ENCODE measurements at places on chromosomes 2 and 18.

- no peak for DNase-seq
Measured at GRCh38 chr18:31429623-31430022, 17.9 kb upstream of the DSG3 start.

DNA sequence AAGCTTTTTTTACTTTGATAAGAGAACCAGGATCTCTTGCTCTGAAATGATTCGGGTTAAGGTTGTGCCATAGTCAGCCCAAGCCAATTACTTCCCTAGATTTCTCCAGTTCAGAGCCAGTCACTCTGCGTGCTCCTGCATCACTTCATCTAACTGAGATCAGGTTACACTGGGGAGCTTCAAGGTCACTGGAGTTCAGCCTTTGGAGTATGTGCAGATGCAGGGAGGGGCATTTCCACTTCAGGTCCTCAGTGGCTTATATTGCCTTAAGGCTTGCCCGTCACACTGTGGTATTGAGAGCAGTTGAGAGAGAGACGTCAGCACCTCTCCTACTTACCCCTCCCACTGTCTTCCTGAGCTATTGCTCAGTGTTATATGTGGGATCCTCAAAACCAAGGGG, 317.8 kb downstream of the EPHA4 start:
- DNase-seq = no peak

DNA sequence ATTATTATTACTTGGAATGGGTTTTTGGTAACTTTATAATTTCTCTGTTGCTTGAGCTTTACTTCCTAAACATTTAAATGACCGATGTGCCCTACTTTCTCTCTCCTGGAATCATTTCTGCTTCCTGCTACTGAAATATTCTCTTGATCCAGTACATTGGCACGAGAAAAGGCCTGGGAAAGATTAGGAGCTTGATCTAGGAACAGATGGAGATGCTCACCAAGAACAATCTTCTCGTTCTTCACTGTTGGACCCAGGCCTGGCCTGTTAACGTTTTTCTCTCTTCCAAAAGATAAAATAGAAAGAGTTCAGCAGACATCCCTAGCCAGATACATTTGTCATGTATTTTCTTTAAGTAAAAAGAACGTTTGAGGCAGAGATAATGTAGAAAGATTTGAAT, 1356.8 kb upstream of the CRIM1 start:
- DNase-seq = no peak

- no peak for DNase-seq
Measured at GRCh38 chr2:60515721-60516226, 37.7 kb downstream of the BCL11A start.

- no peak for DNase-seq
Measured at GRCh38 chr18:62446511-62446910, 76.3 kb upstream of the ZCCHC2 start.

DNA sequence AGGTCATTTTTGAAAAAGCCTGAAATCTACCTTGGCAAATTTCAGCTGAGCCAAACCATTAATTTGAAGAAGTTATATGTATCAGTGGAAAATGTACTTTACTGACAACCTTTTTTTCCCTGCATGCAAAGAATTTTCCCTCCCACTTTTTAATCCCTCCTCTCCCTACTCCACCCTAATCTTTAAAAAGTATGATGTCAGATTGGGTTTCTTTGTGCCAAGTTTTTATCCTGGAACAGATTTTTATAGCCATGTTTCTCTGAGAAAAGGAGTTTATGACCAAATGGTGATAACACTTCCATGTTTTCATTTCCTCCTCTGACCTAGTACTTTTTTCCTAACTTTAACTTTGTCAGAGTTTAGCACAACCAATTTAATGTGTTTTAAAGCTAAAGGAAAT, 250.3 kb upstream of the FOSL2 start:
- DNase-seq = no peak

GRCh38 chr2:189880429-189880828, 96.2 kb downstream of the PMS1 start:
- no peak for DNase-seq

- peak; percentile 51 for DNase-seq
Measured at GRCh38 chr2:126655500-126656430, at the start of gene GYPC. Gene GYPC (plus strand): TSS chr2:126656158. CDS start chr2:126656264, 106 bp downstream.

- no peak for DNase-seq
Measured at GRCh38 chr2:106638043-106638442, 150.9 kb downstream of the CD8B2 start.

DNA sequence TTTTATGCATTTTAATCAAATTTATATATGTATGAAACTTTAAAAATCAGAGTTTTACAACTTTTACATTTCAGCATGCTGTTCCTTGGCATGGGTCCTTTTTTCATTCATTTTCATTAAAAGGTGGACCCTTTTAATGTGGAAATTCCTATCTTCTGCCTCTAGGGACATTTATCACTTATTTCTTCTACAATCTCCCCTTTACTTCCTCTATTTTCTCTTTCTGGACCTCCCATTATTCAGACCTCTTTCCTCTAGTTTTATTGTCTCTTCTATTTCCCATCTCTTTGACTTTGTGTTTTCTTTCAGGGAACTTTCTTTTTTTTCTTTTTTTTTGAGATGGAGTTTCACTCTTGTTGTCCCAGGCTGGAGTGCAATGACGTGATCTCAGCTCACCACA, 5.7 kb downstream of the PROC start:
- DNase-seq = no peak

GRCh38 chr2:159971365-159972152, 90.9 kb downstream of the PLA2R1 start:
- no peak for DNase-seq

GRCh38 chr2:86790134-86790675, 508 bp downstream of the CD8A start:
- no peak for DNase-seq

- no peak for DNase-seq
Measured at GRCh38 chr2:134227666-134228065, 26.2 kb upstream of the MGAT5 start.

GRCh38 chr2:178394859-178395258, 56.1 kb downstream of the PRKRA start:
- no peak for DNase-seq

DNA sequence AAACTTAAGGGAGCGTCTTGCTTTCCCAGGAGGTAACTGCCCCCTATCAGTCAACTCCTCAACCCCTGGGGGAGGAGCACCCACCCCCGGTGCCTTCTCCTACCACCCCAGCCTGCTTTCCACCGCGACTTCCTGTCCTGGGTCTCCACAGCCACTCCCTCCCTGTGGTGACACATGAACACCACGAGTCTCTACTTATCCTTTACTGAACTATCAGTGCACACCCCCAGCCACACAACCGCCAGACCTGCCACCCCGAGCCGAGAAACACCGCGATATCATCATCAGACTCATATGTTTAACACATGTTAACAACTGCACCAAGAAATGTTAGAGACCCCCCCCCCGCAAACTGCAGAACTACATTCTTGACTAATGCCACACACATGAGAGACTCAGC, 43.3 kb downstream of the LONRF2 start:
- DNase-seq = no peak

DNA sequence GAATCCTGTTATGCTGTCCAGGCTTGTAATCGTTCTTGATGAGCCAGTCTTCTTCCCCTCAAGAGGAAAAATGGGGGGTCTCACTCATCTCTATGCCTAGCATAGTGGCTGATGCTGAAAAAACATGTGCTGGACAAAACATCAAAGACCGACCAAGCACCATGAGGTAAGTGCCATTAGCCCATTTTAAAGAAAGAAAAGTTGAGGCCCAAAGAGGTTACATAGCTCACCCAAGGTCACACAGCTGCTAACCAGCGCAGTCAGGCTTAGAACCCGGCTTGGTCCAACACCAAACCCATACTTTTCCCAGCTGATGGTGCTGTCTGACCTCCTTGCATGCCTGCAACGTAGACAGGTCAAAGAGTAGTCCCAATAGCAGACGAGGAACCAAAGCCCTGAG, 156.4 kb downstream of the INHBB start:
- no peak for DNase-seq

- no peak for DNase-seq
Measured at GRCh38 chr2:60960706-60961105, 56.8 kb upstream of the PEX13 start.

GRCh38 chr2:239066597-239066996, 218.7 kb downstream of the TWIST2 start:
- DNase-seq = no peak

GRCh38 chr2:96625571-96626552, 12.2 kb downstream of the KANSL3 start:
- DNase-seq = no peak

DNA sequence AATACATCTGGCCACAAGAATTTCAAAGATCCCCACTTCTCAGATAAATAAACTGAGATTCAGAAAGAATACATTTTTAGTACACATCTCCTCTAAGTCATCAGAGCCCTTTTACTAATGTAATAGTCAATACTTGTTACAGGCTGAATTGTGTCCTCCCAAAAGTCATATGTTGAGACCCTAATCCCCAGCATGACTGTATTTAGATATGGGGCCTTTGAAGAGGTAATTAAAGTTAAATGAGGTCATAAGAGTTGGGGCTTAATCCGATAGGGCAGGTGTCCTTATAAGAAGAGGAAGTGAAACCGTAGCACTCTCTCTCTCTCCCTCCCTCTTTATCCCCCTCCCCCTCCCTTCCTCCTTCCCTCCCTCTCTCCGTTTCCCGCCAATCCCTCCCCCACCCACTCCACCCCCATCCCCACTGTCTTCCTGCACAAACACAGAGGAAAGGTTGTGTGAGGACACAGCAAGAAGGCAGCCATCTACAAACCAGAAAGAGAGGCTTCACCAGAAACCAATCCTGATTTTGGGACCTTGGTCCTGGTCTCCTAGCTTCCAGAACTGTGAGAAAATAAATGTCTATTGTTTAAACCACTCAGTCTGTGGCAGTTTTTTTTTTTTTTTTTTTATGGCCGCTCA, 66.6 kb upstream of the ZNF397 start:
- no peak for DNase-seq

GRCh38 chr2:58971511-58972360, 730.6 kb upstream of the FANCL start:
- DNase-seq = no peak

GRCh38 chr2:309148-309953, 21.5 kb upstream of the ALKAL2 start:
- no peak for DNase-seq

- DNase-seq = no peak
Measured at GRCh38 chr2:11368059-11368572, 23.7 kb upstream of the ROCK2 start.

GRCh38 chr2:195795879-195796278, 138.9 kb downstream of the SLC39A10 start:
- no peak for DNase-seq

DNA sequence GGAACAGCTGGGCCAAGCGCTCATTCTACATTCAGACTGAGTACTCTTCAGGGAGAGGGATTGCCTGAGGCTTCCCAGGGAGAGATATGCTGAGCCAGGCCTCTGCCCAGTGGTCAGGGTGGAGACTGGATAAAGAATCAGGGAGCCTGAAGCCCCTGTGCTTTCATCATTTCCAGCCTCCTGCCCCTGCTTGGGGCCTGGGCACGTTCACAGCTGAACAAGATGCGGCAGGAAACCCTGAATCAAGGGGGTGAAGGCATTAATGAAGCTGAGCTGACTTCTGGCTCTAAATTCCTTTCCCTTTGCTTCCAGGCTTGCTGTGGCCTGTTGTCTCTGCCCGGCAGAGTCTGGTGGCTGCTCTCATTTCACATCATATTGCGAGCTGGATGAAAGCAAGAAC, 35.0 kb downstream of the RPL37A start:
- DNase-seq = no peak

Measured in stimulated activated CD4-positive, alpha-beta T cell treated with anti-CD3 and anti-CD28 coated beads, Interleukin-4, amount 100 ng/mL, for 24 hours (primary cell).